ENCODE measurements at places on chromosomes 7 and 10.

DNA sequence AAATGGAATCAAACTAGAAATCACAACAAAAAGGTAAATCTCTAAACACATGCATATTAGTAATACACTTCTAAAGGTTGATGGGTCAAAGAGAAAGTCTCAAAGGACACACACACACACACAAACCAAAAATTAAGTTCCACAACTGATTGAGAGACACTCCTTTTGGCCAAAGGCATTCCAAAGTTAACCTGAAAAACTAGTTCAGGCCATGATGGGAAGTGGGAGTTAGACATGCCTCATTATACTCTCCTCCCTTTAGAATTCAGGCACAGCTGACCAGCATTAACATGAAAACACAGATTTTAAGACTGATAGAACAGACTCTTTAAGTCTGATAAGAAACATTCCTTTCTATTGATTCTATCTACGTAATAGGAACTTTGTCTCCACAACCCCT is 332.4 kb upstream of the IGFBP3 start:
- H3K4me1 ChIP-seq = no peaks in the 10 kb centered on the region
- H3K27me3 ChIP-seq = no peaks in the 10 kb centered on the region
- no peak overlapping the region for H3K4me3 ChIP-seq
- H3K36me3 ChIP-seq = no peaks in the 10 kb centered on the region
- no peak for DNase-seq
- no peak overlapping the region for H3K27ac ChIP-seq

DNA sequence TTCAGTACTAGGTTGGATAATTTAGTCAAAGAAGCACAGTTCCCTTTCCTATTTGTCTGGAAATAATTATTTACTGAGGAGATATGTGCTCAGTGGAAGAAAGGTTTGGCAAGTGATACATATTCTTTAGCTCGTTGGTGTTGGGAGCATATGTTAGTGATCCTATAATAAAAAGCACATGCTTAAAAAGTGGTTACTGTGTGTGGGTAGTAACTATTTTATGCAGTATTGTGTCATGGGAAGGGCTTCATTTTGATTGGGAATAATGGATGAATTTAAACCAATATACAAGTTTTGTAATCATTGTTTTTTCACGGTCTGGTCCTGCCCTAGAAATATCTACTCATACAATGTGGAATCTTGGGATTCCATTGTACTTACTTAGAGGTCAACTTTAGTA is 188.7 kb upstream of the PPP1R3A start:
- H3K27me3 ChIP-seq = peaks cover 2% of the 10 kb centered on the region
- H3K36me3 ChIP-seq = no peaks in the 10 kb centered on the region
- no peak overlapping the region for H3K27ac ChIP-seq
- no peak for DNase-seq
- H3K4me1 ChIP-seq = no peaks in the 10 kb centered on the region

- no peak for DNase-seq
- no peaks in the 10 kb centered on the region for H3K36me3 ChIP-seq
- H3K4me3 ChIP-seq = no peak overlapping the region
- H3K27ac ChIP-seq = no peak overlapping the region
- H3K27me3 ChIP-seq = no peaks in the 10 kb centered on the region
These were observed 215.5 kb downstream of the INHBA start for GRCh38 chr7:41487229-41487940.

- no peaks in the 10 kb centered on the region for H3K27me3 ChIP-seq
- H3K4me1 ChIP-seq = peaks cover 16% of the 10 kb centered on the region
- DNase-seq = no peak
- H3K36me3 ChIP-seq = no peaks in the 10 kb centered on the region
These were observed 38.7 kb downstream of the GNA12 start for GRCh38 chr7:2805213-2805944.

DNA sequence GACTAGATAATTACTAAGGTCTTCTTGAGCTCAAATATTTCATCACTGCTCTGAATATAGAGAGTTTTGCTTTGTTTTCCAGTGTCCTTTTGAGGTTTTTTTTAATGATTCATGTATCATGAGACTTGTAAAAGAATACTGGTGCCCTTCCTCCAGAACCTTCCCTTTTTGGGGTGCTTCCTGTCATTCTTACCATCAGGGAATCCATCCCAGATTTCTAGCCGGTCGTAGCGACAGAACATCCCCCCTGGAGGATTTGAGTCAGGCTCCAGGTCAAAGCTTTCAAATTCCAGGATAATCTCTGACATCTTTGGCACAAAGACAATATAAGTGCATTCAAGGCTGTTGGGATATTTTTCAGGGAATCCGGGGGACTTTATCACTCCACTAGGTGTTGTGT is 71.0 kb downstream of the NRP1 start:
- no peak for DNase-seq
- H3K4me1 ChIP-seq = peaks cover 16% of the 10 kb centered on the region
- peaks cover 18% of the 10 kb centered on the region for H3K27me3 ChIP-seq
- H3K4me3 ChIP-seq = no peak overlapping the region
- H3K36me3 ChIP-seq = peaks cover 3% of the 10 kb centered on the region

DNA sequence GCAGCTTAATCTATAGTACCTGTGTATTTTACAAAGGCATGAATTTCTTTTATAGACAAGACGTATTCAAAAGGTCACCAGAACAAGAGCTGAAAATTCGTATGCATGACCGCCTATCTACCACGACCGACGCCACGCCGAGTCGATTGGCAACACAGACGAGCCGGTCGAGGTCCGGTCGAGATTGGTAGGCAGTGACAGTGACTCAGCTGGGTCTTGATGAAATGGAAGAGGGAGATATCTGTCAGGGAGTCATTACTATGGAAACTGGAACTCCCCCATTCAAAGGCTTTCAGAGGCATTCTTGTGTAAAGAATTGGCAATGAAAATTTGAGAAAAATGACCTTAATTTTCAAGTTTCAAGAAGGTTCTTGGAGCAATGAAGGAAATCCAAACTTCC is 2.1 kb downstream of the ATP5MK start:
- peaks cover 39% of the 10 kb centered on the region for H3K4me1 ChIP-seq
- peak overlapping the region; percentile 54 for H3K27ac ChIP-seq
- H3K4me3 ChIP-seq = peak overlapping the region; percentile 48
- no peaks in the 10 kb centered on the region for H3K27me3 ChIP-seq
- H3K36me3 ChIP-seq = peaks cover 41% of the 10 kb centered on the region

GRCh38 chr7:33258491-33258951 is 129.2 kb downstream of the BBS9 start:
- no peaks in the 10 kb centered on the region for H3K36me3 ChIP-seq
- no peaks in the 10 kb centered on the region for H3K27me3 ChIP-seq
- H3K4me1 ChIP-seq = peaks cover 2% of the 10 kb centered on the region
- no peak for DNase-seq
- H3K27ac ChIP-seq = no peak overlapping the region

- H3K27ac ChIP-seq = no peak overlapping the region
- H3K36me3 ChIP-seq = no peaks in the 10 kb centered on the region
- no peak overlapping the region for H3K4me3 ChIP-seq
- no peaks in the 10 kb centered on the region for H3K4me1 ChIP-seq
- DNase-seq = no peak
- no peaks in the 10 kb centered on the region for H3K27me3 ChIP-seq
These were observed 96.7 kb downstream of the TWIST1 start for GRCh38 chr7:19020711-19021110.

- DNase-seq = no peak
- peaks cover 22% of the 10 kb centered on the region for H3K36me3 ChIP-seq
- no peaks in the 10 kb centered on the region for H3K27me3 ChIP-seq
- H3K4me1 ChIP-seq = peaks cover 16% of the 10 kb centered on the region
- H3K27ac ChIP-seq = peak overlapping the region; percentile 52
These were observed 2.2 kb upstream of the GET4 start for GRCh38 chr7:874031-874749.

- H3K27me3 ChIP-seq = no peaks in the 10 kb centered on the region
- peak overlapping the region; percentile 74 for H3K27ac ChIP-seq
- H3K4me3 ChIP-seq = peak overlapping the region; percentile 17
These were observed 39.4 kb upstream of the NPFFR1 start for GRCh38 chr10:70323138-70323696.

DNA sequence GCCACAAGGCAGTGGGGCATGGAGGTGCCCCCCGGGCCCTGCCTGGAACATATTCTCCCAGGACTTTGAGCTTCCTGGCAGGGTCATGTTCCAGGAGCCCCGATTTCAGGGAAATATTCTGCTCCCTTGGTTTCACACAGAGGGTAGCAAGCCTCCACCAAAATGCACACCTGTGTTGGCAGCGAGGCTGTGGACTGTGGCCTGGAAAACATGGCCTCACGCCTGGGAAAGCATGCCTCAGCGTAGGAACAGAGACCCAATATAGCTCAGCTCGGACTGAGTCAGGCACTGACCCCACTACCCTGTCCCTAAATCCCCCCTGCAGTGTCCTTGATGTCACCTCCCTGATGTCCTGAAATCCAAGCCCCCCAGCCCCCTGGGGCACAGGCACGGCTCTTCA is 92.0 kb downstream of the KCNMA1 start:
- no peaks in the 10 kb centered on the region for H3K36me3 ChIP-seq
- no peak overlapping the region for H3K27ac ChIP-seq
- peaks cover 13% of the 10 kb centered on the region for H3K27me3 ChIP-seq
- peaks cover 1% of the 10 kb centered on the region for H3K4me1 ChIP-seq
- no peak for DNase-seq
- no peak overlapping the region for H3K4me3 ChIP-seq

- no peaks in the 10 kb centered on the region for H3K36me3 ChIP-seq
- no peak overlapping the region for H3K27ac ChIP-seq
- peaks cover 19% of the 10 kb centered on the region for H3K4me1 ChIP-seq
- H3K4me3 ChIP-seq = no peak overlapping the region
- H3K27me3 ChIP-seq = peaks cover under 1% of the 10 kb centered on the region
- no peak for DNase-seq
These were observed 86.1 kb downstream of the FAM107B start for GRCh38 chr10:14688606-14689005.

- H3K4me3 ChIP-seq = no peak overlapping the region
- no peak for DNase-seq
- no peaks in the 10 kb centered on the region for H3K36me3 ChIP-seq
- peaks cover 7% of the 10 kb centered on the region for H3K4me1 ChIP-seq
- H3K27ac ChIP-seq = no peak overlapping the region
These were observed 30.3 kb downstream of the CHAT start for GRCh38 chr10:49644035-49644646.

- H3K27ac ChIP-seq = no peak overlapping the region
- no peak overlapping the region for H3K4me3 ChIP-seq
- H3K4me1 ChIP-seq = peaks cover 12% of the 10 kb centered on the region
- no peaks in the 10 kb centered on the region for H3K27me3 ChIP-seq
- no peak for DNase-seq
- H3K36me3 ChIP-seq = no peaks in the 10 kb centered on the region
These were observed 169.5 kb downstream of the SNX13 start for GRCh38 chr7:17770710-17771375.

- H3K4me1 ChIP-seq = peaks cover 24% of the 10 kb centered on the region
- peaks cover 1% of the 10 kb centered on the region for H3K36me3 ChIP-seq
- no peaks in the 10 kb centered on the region for H3K27me3 ChIP-seq
- peak overlapping the region; percentile 94 for H3K27ac ChIP-seq
These were observed 45.1 kb downstream of the DPY19L1 start for GRCh38 chr7:34991938-34992840.

GRCh38 chr7:77843194-77843593 is 44.6 kb downstream of the PHTF2 start:
- peaks cover 39% of the 10 kb centered on the region for H3K36me3 ChIP-seq
- peaks cover 14% of the 10 kb centered on the region for H3K4me1 ChIP-seq
- DNase-seq = no peak
- H3K27ac ChIP-seq = no peak overlapping the region
- H3K4me3 ChIP-seq = no peak overlapping the region
- H3K27me3 ChIP-seq = no peaks in the 10 kb centered on the region

- no peak for DNase-seq
- no peaks in the 10 kb centered on the region for H3K27me3 ChIP-seq
- H3K36me3 ChIP-seq = peaks cover 5% of the 10 kb centered on the region
- H3K4me1 ChIP-seq = peaks cover 6% of the 10 kb centered on the region
These were observed 115.9 kb downstream of the MICU1 start for GRCh38 chr10:72509941-72510340.

- H3K4me3 ChIP-seq = no peak overlapping the region
- no peak for DNase-seq
These were observed 2.9 kb upstream of the SGCE start for GRCh38 chr7:94658826-94659225.

DNA sequence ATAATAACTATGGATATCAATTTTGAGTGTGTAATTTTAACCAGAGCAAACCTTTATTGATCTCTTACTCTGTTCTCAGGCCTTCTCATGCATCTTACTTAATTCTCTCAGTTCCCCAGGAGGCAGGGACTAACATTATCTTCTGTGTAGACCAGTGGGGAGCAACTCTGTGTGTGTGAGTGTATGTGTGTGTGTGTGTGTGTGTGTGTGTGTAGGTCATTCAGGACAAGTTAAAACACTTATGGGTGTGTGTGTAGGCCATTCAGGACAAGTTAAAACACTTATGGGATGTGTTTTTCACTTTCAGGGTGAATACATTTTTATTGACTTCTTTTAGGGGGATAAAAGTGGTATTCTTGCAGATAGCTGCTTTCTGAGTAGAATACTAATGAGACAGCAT is 145.0 kb downstream of the ADAM12 start:
- H3K4me1 ChIP-seq = no peaks in the 10 kb centered on the region
- no peak for DNase-seq
- no peak overlapping the region for H3K27ac ChIP-seq
- no peak overlapping the region for H3K4me3 ChIP-seq
- no peaks in the 10 kb centered on the region for H3K36me3 ChIP-seq

GRCh38 chr7:2978408-2978807 is 65.3 kb downstream of the CARD11 start:
- peak overlapping the region; percentile 92 for H3K27ac ChIP-seq
- no peaks in the 10 kb centered on the region for H3K27me3 ChIP-seq
- DNase-seq = peak; percentile 73
- H3K4me3 ChIP-seq = peak overlapping the region; percentile 72
- peaks cover 46% of the 10 kb centered on the region for H3K36me3 ChIP-seq

DNA sequence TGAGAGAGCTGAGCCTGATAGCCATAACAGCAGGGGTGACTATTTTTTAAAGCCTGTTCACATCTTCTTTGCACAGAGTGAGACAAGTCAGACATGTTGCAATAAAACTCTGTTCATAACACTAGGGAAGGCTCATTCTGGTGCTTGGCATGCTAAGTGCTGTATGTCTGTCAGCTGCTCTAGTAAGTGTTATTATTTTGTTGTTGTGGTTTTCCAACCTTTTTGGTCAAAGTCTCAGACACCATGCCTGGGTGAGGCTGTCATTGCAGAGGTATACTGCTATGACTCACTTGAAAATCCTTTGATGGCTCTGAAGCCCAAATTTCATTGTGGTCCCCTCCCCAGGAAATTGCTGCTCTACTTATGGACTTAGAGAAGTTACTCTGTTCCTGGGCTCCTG is 129.7 kb downstream of the ADRA2A start:
- H3K4me3 ChIP-seq = no peak overlapping the region
- no peak overlapping the region for H3K27ac ChIP-seq

DNA sequence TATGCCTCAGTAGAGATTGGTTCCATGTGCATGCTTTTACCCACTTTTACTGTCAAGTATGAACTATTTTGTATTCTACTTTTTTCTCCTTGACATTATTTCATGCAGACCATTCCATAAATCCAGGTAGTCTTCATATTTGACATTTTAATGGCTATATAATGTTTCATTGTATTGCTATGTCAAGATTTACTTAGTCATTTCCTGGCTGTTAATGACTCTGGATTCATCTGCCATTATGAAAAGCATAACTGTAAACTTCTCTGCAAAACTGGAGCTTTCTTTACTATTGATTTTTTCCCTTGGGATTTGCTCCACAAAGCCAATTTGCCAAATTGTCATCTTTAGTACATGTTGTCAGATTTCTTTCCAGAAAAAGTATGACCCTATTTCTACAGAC is 6.8 kb upstream of the MSRB2 start:
- H3K27ac ChIP-seq = no peak overlapping the region
- no peak for DNase-seq
- no peaks in the 10 kb centered on the region for H3K36me3 ChIP-seq
- H3K4me3 ChIP-seq = no peak overlapping the region
- peaks cover 28% of the 10 kb centered on the region for H3K27me3 ChIP-seq

Data from T-helper 2 cell treated with Interferon-gamma antibody and Interleukin-4, amounts not matched to agents 5 μg/mL and 100 μg/mL, for 36 hours (primary cell).